ENCODE measurements at places on chromosomes 4 and X. TPM values are rescaled to one million over a fixed set of nuclear protein-coding genes. Genes with fewer than 3 reads are reported as not detected.

The FAM47E gene
- polyA plus RNA-seq: not detected

The SPANXN4 gene
- polyA plus RNA-seq: not detected

The GRIA3 gene
- polyA plus RNA-seq: not detected

The ANK2 gene
- polyA plus RNA-seq: not detected

The TRIML1 gene
- polyA plus RNA-seq: not detected

The RENBP gene
- 1.9 TPM for polyA plus RNA-seq

The CYLC1 gene
- not detected for polyA plus RNA-seq

The UGT2B10 gene
- not detected for polyA plus RNA-seq

The RHOH gene
- 479 TPM for polyA plus RNA-seq

The LINC00632 gene
- not detected for polyA plus RNA-seq

The PRRG3 gene
- polyA plus RNA-seq: not detected

The CRLF2 gene
- polyA plus RNA-seq: 1.4 TPM

DNA sequence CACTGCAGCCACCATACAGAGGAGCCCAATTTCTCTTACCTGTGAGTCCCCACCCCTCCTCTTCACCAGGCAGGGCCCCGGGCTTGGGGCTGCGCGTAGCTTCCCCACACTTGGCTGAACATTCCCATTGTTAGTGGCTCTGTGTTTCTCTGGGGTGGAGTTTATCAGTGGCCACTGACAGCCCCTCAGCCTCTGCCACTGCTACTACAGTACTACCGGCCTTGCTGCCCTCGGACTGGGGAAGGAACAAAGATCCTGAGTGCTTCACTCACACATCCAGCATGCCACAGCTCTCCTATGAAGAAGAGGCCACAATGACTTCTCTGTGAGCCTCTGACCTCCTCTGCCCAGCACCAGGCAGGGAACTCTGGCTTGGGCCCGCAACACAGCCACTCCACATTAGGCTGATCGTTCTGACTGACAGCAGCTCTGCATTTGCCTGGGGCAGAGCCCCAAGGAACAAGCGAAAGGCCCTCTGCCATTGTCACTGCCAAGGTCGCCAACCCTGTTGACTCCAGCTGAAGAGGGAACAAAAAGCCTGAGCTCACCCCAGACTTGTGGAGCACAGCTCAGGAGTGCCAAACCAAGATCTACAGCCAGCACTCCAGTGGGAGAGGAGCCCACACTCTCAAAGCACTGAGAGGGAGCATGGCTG lies 24.0 kb downstream of the ABCB7 start:
- H3K4me1 ChIP-seq: no peaks in the 10 kb centered on the region
- H3K27ac ChIP-seq: no peak overlapping the region
- no peaks in the 10 kb centered on the region for H3K36me3 ChIP-seq

- no peaks in the 10 kb centered on the region for H3K4me1 ChIP-seq
- DNase-seq: no peak
- H3K27me3 ChIP-seq: no peaks in the 10 kb centered on the region
- H3K4me3 ChIP-seq: no peak overlapping the region
- no peaks in the 10 kb centered on the region for H3K36me3 ChIP-seq
Observed at GRCh38 chrX:107324493-107325310, 118.3 kb downstream of the DNAAF6 start.

- DNase-seq: no peak
- H3K4me1 ChIP-seq: no peaks in the 10 kb centered on the region
- H3K27me3 ChIP-seq: no peaks in the 10 kb centered on the region
- no peaks in the 10 kb centered on the region for H3K36me3 ChIP-seq
Observed at GRCh38 chr4:83757121-83757621, 221.3 kb downstream of the GPAT3 start.

- H3K4me3 ChIP-seq: no peak overlapping the region
- H3K27me3 ChIP-seq: no peaks in the 10 kb centered on the region
- DNase-seq: no peak
- H3K4me1 ChIP-seq: no peaks in the 10 kb centered on the region
Observed at GRCh38 chr4:82499738-82500434, 61.9 kb downstream of the TMEM150C start.

DNA sequence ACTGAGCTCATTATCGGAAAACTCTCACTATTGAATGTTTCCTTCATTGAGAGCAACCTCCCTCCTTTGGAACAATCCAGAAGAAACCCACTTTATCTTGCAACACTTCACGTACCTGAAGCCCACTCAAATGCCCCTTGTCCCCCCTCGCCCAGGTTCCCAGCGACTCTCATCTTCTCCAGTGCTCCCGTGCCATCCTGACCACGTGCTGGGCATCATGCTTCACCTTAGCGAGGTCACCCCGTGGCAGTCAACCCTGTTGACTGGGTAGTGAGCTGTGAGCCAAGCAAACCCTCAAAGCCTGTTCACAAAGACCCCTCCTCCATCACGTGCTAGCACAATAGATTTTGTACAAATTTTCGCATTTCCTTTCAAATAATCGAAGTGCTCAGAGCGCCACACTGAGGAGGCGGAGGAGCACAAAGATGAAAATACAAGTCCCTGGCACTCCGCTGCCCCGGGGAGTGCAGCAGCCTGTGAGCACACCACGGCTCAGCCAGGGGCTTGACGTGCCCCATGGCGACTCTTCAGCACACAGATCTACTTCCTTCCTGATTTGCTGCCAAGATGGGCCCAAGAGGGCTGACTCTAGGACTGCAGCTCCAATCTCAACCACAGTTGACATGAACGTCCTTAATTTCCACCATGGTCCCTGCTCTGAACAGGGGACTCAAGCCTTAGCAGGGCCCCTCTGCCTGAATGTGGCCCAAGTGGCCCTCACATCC lies 15.6 kb downstream of the PDZD4 start:
- H3K27me3 ChIP-seq: peaks cover 3% of the 10 kb centered on the region
- no peak overlapping the region for H3K27ac ChIP-seq
- H3K36me3 ChIP-seq: no peaks in the 10 kb centered on the region
- DNase-seq: no peak

GRCh38 chrX:38126179-38126578 lies 94.5 kb downstream of the SRPX start:
- no peak overlapping the region for H3K4me3 ChIP-seq
- DNase-seq: no peak
- H3K4me1 ChIP-seq: no peaks in the 10 kb centered on the region
- H3K36me3 ChIP-seq: no peaks in the 10 kb centered on the region
- H3K27ac ChIP-seq: no peak overlapping the region
- H3K27me3 ChIP-seq: no peaks in the 10 kb centered on the region

- peak; percentile 24 for DNase-seq
- H3K4me1 ChIP-seq: peaks cover 61% of the 10 kb centered on the region
- H3K36me3 ChIP-seq: no peaks in the 10 kb centered on the region
- H3K4me3 ChIP-seq: peak overlapping the region; percentile 75
- peak overlapping the region; percentile 80 for H3K27ac ChIP-seq
- H3K27me3 ChIP-seq: no peaks in the 10 kb centered on the region
Observed at GRCh38 chr4:48139691-48140090, 5.6 kb upstream of the TXK start.

DNA sequence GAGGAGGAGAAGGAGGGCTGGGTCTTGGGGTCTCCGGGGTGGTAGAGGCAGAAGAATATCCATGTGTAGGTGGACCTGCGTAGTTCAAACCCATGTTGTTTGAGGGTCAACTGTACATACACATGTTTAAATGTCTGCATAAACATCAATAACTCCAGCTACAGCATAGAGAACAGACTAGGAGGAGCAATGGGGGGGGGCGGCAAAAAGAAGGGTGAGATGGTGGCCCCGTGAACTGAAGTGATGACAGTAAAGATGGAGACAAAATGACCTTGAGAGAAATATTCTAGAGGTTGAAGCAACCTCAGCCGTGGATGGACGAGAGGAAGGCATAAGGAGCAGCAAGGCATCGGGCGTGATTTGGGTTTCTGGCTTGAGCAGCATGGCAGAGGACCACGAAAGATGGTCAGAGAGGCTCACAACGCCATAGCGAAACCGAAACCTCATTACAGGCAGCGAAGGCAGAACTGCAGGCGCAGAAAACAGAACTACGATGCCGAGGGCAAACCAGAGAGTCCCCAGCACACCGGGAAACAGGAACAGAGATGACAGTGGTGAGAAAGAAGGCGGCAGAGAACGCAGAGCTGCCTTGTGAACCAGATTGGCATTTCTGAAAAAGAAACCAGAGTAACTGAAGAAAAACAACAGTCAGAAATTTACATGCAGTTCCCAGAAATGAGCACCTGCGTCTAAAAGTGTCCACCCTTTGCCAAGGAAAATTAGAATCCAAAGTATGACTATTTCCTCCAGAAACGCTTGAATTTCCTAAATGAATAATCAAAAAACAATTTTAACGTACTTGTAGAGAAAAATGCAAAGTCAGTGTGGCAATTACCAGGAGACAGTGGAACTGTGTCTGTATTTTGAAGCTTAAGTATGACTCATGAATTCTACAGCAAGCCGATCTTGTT lies 50.3 kb upstream of the ENPP6 start:
- peak overlapping the region; percentile 90 for H3K4me3 ChIP-seq
- DNase-seq: peak; percentile 61
- H3K27me3 ChIP-seq: no peaks in the 10 kb centered on the region
- H3K27ac ChIP-seq: peak overlapping the region; percentile 93
- H3K36me3 ChIP-seq: no peaks in the 10 kb centered on the region
- H3K4me1 ChIP-seq: peaks cover 16% of the 10 kb centered on the region

GRCh38 chr4:110138551-110138950 lies 59.9 kb downstream of the ELOVL6 start:
- DNase-seq: no peak
- no peaks in the 10 kb centered on the region for H3K27me3 ChIP-seq
- H3K36me3 ChIP-seq: no peaks in the 10 kb centered on the region
- H3K4me1 ChIP-seq: no peaks in the 10 kb centered on the region
- H3K4me3 ChIP-seq: no peak overlapping the region
- no peak overlapping the region for H3K27ac ChIP-seq

- H3K36me3 ChIP-seq: no peaks in the 10 kb centered on the region
- H3K4me3 ChIP-seq: no peak overlapping the region
- peaks cover 4% of the 10 kb centered on the region for H3K27me3 ChIP-seq
- no peaks in the 10 kb centered on the region for H3K4me1 ChIP-seq
- H3K27ac ChIP-seq: no peak overlapping the region
Observed at GRCh38 chr4:159006202-159006601, 96.7 kb upstream of the RAPGEF2 start.

DNA sequence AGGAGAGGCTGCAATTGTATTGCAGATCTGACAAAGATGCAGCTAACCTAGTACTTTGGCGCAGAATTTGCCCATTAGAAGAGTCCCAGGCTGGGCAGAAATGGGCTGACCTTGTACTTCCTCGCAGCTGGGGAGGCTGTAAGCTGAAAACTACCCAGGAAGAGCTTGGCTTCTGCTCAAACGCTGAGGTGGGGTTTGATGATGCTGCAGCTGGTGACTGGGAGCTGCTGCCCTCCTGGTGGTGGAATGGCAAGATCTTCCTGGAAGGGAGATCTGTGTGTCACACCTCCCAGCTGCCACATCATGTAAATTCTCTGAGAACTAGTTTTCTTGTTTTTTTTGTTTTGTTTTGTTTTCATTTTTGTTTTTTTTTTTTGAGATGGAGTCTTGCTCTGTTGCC lies 17.4 kb downstream of the CCNG2 start:
- no peaks in the 10 kb centered on the region for H3K4me1 ChIP-seq
- peaks cover 12% of the 10 kb centered on the region for H3K36me3 ChIP-seq
- H3K27ac ChIP-seq: no peak overlapping the region
- DNase-seq: no peak
